Thoracic aorta (tissue), 2 donors: ENCODE measurements at places on chromosomes 6 and 20.

DNA sequence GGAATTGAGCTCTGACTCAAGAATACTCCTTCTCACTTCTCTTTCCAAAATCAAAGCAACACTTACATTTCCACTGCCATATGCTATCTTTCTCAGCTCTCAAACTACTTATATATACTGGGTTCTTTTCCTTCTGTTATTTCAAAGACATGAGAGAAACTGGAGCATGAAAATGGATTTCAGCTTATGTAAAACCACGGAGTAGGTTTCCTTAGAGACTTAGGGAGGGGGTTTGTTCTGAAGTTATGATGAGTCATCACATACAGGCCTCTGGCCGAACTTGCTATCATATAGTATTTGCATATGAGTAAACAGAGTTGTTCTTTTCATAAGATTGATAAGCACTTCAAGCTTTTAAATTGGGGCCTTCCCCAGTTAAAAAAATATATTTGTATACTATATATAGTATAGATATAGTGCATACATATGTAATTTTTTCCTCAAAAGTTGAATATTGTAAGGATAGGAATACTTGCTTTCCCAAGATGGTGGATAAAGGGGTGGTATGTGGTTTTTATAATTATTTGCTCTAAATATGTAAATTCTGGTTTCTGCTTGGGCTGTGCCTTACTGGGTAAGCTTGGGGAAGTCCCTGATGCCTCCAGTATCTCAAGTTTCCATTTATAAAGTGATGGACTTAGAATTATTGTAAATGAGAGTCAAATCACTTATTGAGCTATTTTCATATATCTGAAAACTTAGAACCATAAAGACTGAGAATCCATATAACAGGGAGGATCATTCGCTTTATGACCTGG is 273.9 kb downstream of the RFPL4B start:
- DNase-seq, result no peak

DNA sequence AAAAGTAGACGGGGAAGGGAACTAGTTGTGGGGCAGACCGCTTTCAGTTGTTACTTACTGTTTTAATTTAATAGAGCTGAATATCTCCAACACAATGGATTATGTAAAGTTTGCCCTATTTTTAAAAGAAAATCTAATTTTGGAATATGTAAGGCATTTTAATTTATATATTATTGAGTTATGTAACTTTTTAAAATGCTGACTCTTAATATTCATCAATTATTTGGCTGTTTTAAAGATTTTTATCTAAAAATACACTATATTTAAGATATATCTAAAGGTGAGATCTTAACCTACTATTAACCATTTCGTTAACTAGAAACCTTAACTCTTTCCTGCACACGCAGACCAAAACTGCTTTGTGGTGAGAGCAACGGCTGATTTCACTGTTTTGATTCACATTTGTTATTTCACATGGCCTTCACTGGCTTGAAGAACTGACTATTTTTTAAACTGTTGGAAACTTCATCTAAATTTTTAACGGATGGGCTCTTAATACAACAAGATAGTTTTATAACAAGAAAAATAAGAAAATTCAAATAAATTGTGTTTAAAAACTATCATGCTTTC is 87.9 kb downstream of the HUS1B start:
- DNase-seq, result no peak

- no peak for DNase-seq
These were observed 16.9 kb downstream of the TDRD6 start for GRCh38 chr6:46704562-46704961.

DNA sequence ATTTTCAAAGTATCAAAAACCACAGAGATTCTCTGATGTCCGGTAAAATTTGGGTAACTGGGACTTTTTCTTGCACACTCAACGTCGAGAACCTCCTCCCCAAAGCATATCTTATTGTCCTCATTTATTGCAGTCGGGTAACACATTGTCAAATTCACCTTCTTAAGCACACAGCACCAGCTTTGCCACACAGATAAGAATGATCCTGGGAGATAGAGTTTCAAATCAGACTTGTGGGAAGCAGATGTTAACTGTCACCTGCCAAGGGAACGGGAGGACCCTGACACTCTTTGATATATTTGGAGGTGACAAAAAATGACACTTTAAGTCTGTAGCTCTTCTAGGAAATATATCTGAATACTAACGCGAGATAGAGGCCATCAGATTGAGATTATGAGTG is 282.1 kb upstream of the BMP2 start:
- DNase-seq, result no peak

DNA sequence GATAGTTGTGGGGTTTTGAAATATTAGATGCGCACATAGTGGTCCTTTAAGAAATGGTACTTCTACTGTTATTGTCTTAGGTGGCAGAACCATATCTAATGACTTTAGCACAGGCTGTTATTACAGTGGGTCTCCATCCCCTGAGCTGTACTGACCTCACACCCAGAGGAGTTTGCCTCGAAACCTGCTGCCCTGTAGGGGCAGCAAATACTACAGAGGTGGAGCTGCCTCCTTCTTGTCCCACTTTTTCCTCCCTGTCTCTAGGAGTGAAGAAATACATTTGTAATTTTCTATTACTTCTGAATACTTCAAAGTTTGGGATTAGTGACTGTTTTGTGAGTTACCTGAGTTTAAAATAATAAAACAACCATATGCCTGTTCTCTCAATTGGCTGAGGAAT is 8.2 kb downstream of the TRIM31 start:
- no peak for DNase-seq

DNA sequence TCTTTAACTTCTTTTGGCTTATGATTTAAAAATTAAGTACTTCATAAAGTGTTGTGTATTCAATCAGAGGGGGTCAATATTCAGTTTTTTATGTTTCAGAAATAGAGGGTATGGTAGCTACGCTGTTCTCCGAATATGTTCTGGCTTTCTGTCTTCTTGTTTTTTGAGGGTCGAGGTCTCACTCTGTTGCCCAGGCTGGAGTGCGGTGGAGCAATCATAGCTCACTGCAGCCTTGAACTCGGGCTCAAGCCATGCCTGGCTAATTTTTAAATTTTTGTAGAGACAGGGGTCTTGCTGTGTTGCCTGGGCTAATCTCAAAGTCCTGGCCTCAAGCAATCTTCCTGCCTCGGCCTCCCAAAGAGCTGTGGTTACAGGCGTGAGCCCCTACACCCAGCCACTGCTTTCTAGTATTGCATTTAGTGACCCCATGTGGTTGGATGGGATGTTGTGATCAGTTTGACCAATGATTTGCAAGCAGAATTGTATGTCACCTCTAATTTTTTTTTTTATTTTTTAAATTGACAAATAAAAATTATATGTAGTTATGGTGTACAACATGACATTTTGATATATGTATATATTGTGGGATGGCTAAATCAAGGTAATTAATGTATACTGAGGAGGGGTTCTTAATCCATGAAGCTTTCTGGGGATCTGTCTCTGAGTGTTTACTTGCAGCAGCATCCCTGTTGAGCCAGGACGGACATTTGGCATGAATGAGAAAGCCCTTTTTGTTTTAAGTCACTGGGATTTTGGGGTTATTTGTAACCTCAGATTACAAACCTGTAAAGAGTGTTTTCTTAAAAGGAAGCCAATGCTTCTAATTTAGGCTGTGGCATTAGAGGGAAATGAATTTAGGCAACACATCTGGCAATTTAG is 38.5 kb upstream of the DEK start:
- DNase-seq, result no peak

- DNase-seq, result no peak
These were observed 137.1 kb downstream of the ELOVL4 start for GRCh38 chr6:79810185-79810705.

DNA sequence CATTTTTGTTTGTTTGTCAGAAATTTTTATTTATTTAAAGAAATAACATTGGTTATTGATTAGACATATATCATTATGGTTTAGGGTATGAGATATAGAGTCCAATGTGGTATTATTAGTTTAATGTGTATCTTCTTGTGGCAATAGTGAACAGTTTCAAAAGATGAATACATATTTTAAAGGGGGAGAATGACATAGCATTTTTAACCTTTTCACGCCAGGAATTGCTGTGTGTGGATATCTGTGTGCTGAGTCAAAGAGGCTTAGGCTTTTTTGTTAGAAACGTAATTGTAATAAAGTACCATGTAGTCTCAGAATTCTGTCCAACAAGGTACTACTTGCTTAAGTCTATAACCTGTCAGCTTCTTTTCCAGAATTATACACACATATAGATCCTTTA is 451.6 kb downstream of the ADGRB3 start:
- no peak for DNase-seq

GRCh38 chr20:38692436-38693411 is 31.6 kb upstream of the SLC32A1 start:
- DNase-seq, result no peak

- no peak for DNase-seq
These were observed 60.5 kb downstream of the GJA10 start for GRCh38 chr6:89954721-89955148.

- DNase-seq, result no peak
These were observed 2.2 kb downstream of the AHCY start for GRCh38 chr20:34300809-34301586.

GRCh38 chr6:37137201-37138090 is 32.5 kb upstream of the PIM1 start:
- DNase-seq, result peak; percentile 36

DNA sequence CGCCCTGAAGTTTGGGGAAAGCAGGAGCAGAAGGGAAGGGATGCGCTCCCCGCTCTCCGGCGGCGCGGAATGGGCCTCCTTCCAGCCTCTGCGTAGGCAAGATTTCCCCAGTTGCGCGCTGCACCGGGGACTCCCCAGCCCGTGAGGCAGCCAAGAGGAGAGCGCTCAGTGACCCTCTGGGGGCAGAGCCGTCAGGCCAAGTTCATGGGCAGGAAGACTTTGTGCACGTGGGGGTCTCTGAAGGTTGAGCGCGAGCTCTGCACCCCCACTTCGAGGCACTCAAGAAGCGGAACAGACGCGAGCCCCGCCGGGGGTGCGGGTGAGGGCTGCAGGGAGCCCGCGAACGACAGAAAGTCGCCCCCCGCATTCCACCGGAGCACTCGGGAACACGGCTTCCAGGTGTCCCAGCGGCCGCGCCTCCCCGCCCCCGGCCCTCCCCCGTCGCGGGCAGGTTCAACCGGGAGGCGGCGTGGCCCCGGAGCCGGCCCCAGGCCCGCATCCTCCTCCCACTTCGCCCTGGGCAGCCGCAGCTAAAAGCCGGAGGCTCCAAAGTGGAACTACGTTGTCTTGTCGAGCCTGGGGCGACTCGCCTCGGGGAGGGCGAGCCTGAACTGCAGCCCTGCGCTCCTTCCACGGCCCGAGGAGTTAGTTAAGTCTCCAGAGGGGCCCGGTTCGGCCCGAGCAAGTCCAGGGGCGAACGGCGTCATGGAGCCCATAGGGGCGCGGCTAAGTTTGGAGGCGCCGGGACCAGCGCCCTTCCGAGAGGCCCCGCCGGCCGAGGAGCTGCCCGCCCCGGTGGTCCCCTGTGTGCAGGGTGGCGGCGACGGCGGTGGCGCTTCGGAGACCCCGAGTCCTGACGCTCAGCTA is at the start of gene PPP1R3G:
PPP1R3G (plus strand) TSS at position 561 of the 867 bp plus-strand sequence; CDS start at position 706, 145 bp downstream.
- no peak for DNase-seq

DNA sequence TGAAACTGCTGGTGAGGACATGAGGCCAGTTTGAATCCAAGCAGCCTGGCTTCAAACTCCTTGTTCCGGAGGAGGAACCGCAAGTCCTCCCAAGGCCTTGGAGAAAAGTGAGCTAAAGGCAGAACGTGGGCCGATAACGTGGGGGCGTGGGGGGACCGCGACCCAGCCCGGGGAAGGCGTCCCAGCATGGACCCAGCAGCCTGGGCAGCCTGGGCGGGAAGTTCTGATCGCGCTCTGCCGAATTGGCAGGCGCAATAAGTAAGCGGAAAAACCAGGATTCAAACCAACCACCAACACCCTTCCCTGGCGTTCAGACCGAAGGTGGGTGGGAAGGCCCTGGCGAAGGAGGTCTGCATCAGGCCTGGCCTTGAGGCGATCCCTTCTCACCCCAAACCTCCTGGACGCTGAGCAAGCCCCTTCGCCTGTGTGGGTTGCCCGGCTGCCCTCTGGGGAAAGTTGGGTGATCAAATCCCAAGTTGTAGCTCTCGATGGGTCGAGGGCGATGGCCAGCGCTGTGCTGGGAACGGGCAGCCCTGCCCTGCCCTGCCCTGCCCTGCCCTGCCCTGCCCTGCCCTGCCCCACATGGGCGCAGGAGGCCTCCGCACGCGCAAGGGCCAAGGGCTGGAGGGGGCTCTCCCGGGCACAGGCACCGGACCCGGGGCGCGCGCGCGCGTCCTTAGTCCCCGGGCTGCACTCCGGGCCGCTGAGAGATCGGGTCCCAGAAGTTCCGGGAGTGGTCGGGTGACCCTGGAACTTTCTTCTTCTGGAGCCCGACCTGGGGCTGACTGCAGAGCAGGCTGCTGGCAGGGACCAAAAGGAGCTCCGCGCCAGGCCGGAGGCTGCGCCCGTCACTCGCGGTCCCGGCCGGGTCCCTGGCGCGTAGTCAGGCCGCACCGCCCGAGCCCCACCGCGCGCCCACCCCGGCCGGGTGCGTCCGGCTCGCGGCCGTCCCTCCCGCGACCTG is 637 bp upstream of the SLC22A3 start:
- no peak for DNase-seq

- DNase-seq, result no peak
These were observed 326.7 kb upstream of the JARID2 start for GRCh38 chr6:14919038-14919670.

GRCh38 chr6:104325341-104326172 is 534.2 kb downstream of the HACE1 start:
- no peak for DNase-seq

- no peak for DNase-seq
These were observed 11.9 kb upstream of the SMIM29 start for GRCh38 chr6:34260576-34261267.

GRCh38 chr20:35279040-35279439 is 1.1 kb upstream of the MMP24OS start:
- no peak for DNase-seq

DNA sequence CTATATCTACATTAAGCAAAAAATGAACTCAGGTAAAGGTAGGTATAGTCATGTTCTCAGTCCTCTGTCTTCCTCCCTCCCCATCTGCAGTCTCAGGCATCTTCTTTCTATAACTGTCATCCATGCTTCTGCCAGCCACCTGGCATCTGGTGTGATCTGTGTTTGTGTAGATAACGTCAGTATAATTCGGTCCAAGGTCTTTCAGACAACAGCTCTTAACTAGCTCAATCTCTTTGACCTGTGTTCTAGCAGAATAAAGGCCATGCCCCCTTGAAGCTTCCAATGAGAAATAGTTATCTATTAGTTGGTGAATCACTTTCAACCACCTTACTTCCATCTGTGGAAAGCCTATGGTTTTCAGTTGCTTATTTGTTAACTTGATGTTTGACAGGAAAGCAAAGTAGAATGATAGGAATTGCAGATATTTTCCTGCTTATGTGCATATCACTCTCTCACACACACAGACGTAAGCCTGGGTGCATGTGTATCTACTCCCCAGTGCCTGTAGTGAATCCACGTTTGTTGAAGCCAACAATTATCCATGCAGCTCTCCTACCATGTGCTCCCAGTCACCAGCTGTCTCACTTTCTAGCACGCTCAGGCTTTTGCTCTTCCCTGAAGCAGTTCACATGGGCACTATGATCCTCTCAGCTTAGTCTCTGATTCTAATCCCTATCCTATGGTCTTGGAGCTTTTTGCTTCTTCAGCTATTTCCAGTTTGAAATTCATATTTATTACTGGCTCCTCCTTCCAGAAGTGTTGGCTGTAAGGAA is 433.7 kb upstream of the MANEA start:
- no peak for DNase-seq
